RPMI7951 (cell line): ENCODE measurements at places on chromosomes 12 and 14. TPM values are rescaled to one million over a fixed set of nuclear protein-coding genes. Genes with fewer than 3 reads are reported as not detected.

DNA sequence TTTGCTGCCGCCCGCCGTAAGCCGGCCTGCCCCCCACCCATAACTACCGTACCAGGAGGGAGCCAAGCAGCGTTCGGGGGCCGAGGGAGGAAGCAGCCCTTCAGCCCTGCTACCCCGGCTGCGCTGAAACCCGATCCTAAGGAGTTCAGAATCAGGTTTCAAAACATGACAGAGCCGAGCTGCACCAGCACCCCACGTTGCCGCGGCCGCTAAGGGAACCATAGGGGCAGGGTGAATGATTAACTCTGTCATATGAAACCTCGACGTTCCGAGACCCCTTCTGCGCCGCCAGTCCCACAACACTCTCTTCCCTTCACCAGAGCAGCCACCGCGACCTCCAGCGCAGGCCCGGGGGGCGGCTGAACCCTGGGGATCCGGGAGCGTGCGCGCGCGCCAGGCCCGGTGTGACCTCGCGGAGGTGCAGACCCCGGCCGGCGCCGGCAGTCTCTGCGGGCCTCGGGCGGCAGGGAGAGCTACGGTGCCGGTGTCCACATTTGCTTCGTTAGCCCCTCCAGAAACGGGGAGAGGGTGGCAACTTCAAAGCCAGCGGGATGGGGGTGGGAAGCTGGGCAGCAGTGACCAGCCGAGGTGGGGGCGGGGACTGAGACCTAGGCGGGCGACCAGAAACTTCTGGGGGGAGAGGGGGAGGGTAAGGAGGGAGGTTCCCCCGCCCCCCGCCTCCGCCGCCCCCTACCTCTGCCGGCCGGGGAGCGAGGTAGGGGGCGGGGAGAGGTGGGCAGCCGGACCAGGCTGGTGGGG lies 1.6 kb downstream of the SIX4 start:
- peak; percentile 55 for DNase-seq

DNA sequence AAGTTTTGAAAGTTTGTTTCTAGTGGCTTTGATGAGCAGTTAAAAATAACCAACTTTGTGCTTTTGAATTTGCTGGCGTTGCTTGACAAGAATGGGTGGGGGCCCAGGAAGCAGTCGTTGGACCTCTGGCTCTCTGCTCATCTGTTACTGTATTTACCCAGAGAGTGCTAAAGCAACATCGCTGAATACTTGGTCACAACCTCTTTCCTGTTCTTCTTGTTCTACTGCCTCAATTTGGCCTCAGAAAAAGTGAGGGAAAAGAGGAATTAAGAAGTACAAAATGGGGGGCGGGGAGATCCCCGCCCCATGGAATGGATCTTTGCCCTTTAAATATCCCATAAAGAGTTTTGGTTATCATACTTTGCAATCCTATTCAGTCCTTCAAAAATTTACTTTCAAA lies 221.5 kb upstream of the G2E3 start:
- DNase-seq = no peak

ATG101 gene
- 46.5 and 56.1 TPM in 2 replicates for total RNA-seq

KLC1 gene
- 89.5 and 118 TPM in 2 replicates for total RNA-seq

DNA sequence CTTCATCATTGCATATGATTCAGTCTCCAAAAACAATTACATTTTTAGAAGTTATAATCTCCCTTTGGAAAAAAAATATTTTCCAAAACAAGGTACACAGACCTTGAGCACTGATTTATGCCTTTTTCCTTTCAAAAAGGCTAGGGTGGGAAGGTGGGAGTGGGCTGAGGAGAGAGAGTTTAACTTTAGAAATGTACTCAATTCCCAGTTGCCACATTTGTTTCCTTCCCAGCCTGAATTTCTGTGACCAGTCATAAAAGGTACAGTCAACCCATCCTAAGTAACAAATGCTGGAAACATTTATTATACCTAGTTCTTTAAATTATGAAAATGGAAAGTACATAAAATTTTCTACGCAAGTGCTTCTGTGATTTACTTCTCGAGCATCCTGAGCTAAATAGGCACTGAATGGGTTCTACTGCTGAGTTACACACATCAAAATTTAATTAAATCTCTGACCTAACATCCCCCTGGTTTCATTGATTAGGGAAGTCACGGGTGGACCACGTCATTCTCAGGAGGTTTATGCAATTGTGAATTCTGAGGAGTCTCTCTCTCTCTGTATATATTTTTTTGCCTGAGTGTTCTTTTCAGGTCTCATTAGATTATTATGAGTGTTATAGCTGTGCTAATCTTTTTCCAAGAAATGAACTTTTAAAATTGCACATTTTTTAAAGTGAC lies 371.8 kb downstream of the BTG1 start:
- DNase-seq = no peak

NXPH4 gene
- 1.7 and 4.1 TPM in 2 replicates for total RNA-seq

CCDC184 gene
- total RNA-seq = 0.20 and 0.24 TPM in 2 replicates

DNA sequence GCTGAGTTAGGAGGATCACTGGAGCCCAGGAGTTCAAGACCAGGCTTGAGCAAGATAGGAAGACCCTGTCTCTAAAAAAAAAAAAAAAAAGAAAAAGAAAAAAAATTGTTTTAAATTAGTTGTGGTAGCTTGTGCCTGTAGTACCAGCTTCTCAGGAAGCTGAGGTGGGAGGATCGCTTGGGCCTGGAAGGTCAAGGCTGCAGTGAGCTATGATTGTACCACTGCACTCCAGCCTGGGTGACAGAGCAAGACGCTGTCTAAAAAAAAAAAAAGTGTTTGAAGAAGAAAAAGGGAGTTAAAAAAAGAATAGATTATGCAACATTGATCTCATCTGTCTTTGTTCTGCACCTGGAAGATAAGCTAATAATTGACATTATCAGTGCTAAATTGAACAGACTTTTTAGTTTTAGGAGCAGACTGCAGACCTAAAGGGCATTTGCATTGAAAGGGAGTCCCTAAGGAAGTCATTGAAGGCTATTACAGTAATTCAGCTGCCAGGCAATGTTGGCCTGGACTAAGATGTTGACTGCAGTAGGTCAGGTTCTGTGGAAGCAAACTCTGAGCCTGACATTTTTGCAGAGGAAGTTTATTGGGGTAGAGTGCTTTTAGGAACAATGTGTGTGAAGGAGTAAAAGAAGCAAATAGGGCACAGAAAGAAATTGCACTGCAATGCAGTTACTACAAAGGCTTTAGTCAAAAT lies 215.8 kb downstream of the PCNX1 start:
- DNase-seq = no peak

DNA sequence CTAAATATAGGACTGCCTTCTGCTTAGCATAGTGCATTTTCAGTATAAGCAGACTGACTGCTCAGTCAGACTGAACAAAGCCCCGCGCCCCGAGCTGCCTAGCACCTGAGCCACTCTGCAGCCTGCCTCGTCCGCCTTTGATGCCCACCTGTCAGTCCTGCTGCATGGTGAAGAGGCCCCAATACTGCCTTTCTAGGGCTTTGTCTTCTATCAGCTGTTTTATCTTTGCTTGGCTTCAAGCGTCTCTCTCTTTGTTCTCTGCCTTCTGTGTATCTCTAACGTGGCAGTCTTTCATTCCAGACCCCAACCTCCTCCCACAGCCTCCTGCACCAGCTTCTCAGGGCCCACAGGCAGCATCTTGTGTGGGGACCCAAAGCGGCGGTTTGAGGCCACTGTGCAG lies 1001.0 kb downstream of the VRK1 start:
- DNase-seq = no peak

ITGB7 gene
- 0.96 and 1.1 TPM in 2 replicates for total RNA-seq

DNA sequence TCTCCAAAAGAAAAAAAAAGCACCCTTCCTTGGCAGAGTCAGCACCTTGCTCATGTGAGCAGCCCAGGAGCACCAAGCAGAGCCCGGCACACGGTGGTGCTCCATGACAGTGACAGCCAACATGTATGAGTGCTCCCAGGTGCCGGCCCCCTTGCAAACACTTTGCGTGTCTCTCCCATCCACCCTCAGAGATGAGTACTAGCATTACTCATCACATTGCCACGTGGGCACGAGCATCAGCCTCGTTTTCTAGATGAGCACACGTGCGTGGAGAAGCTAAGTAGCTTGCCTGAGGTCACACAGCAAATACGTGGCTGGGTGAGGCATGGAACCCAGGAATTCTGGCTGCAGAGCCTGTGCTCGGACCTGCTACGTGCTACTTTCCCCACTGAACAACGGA lies 177.9 kb upstream of the PRMT8 start:
- DNase-seq = peak; percentile 96

ZDHHC22 gene
- total RNA-seq = not detected in 2 replicates

- DNase-seq = no peak
These were observed 4.0 kb downstream of the NAB2 start for GRCh38 chr12:57092876-57093414.

LUM gene
- 56.5 and 102 TPM in 2 replicates for total RNA-seq
